ENCODE measurements at places on chromosomes 11 and 22. TPM values are rescaled to one million over a fixed set of nuclear protein-coding genes. Genes with fewer than 3 reads are reported as not detected.

DNA sequence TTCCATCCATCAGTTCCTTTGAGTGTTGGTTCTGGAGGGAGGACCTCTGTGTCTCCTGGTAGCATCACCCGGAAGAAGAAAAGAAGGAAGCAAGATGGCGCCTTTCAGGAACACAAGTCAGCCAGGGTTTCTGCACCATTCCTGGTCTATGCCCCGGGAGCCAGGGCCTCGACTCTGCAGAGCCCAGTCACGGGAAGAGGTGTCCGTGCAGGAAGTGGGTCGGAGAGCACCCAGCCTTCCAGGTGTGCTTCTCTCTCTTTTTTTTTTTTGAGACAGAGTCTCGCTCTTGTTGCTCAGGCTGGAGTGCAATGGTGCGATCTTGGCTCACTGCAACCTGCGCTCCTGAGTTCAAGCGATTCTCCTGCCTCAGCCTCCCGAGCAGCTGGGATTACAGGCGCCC is 21.2 kb downstream of the MRPL21 start:
- no peak for DNase-seq

DNA sequence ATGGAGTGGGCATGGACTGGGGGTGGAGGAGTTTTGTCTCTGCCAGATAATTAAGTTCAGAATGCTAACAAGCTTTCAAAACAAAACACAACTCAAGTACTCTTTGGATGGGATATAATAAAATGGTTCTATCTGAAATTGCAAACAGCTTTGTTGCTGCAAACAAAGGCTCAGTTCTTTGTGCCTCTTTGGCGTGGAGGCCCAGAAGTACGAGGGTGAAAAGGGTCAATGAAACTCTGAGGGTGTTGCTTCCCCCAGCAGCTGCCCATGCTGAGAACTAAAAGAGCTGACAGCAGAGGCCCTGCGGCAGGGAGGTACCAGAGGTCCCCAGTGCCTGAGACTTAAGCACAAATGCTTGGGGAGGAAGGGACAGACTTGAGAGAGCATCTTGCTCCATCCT is 26.5 kb upstream of the IGSF22 start:
- DNase-seq: no peak

DNA sequence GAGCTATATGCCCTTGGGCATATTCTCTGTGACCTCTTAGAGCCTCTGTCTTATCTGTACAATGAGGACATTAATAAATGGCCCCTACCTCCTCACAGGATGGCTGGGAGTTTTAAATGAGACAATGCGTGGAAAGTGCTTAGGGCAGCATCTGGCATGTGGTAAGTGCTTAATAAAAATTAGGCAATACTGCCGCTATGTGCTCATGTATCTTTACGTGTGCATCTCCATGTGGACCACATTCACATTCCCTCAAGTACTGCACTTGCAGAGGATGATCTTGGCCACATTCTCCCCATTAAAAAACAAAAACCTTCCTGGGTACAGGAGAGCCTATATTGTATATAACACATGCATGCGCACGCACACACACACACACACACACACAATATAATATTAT is 19.1 kb upstream of the BSX start:
- no peak for DNase-seq

GRCh38 chr11:34299284-34299972 is 58.4 kb downstream of the ABTB2 start:
- DNase-seq: no peak

DDX25 gene
- polyA plus RNA-seq: 0.12 TPM
